ENCODE measurements at places on chromosomes 7 and 10.

GRCh38 chr7:95899919-95900513 is 127.7 kb downstream of the DYNC1I1 start:
- H3K27ac ChIP-seq = no peak overlapping the region
- no peak for DNase-seq
- no peaks in the 10 kb centered on the region for H3K27me3 ChIP-seq
- H3K36me3 ChIP-seq = no peaks in the 10 kb centered on the region
- H3K4me1 ChIP-seq = no peaks in the 10 kb centered on the region

DNA sequence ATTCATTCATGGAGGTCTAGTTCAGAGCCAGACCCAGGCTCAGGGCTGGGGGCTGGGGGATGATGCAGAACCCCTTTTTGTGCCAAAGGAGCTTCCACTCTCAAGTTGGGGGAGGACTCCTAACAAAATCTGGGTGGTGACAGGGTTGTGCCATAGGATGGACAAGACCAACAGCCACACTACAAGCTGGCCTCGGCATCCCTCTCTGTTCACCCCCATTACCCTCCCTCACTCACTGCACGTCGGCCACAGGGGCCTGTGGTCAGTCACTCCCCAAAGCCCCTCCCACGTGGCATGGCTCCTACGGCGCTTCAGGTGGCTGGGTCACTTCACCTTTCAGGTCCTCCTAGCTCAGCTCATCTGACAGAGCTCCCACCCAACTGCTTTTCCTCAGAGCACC is 348.7 kb upstream of the ZMIZ1 start:
- H3K27ac ChIP-seq = no peak overlapping the region
- DNase-seq = no peak
- H3K4me1 ChIP-seq = no peaks in the 10 kb centered on the region
- no peaks in the 10 kb centered on the region for H3K36me3 ChIP-seq

DNA sequence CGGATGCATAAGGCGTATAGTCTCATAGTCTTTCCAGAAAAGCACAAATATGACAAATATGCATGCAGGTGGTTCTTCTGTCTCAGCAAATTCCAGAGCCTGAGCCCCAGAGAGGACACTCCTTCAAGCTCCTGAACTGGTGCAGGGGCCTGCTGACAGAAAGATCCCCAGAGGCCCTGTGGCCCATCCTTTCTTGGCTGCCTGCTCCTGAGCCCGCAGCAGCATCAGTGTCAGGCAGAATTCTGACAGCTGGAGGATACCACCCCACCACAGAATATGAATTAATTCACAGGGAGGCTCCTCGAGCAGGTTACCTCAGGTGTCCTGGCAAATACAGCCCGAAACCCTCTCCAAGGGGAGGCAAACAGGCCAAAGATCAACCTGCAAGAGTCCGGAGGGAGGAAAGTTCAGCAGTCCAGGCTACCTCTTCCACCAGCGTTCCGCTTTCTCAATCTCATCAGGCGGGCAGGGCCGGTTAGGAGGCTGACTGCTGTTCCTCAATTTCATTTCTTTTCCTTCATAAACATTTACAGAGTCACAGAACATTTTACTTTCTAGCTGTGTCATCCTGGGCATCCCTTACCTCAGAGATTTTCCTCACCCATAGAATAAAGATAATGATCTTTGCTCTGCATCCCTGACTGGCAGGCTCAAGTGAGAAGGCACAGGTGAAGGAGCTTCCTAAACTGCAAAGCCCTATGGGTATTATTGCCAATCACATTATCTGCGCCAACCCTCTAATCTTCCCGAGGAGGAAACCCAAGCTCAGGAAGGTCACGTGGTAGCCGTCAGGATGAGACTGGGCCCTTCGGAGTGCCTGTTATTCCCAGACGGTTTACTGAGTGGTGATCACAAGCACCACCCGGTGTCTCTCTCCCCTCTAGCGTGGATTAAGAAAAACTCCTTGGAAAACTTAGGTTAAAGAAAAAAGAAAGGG is 1.4 kb downstream of the DNAJB12 start:
- peaks cover 11% of the 10 kb centered on the region for H3K36me3 ChIP-seq
- H3K27me3 ChIP-seq = no peaks in the 10 kb centered on the region
- peaks cover 17% of the 10 kb centered on the region for H3K4me1 ChIP-seq
- no peak for DNase-seq
- H3K4me3 ChIP-seq = peak overlapping the region; percentile 68

DNA sequence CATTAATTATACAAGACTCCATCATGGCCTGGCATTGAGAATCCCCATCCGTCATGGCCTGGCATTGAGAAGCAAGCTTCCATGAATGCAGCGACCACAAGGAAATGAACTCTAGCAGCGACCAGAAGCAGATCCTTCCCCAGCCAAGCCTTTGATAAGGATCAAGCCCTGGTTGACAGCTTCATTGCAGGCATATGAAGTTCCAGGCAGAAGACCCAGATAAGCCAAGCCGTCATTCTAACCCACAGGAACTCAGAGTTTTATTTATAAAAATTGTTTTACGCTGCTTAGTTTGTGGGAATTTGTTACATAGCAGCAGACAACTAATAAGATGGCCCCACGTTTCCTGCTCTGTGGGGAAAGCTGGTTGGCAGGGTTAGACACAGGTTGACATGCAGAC is 642.3 kb downstream of the GATA3 start:
- no peaks in the 10 kb centered on the region for H3K27me3 ChIP-seq
- no peak for DNase-seq
- no peaks in the 10 kb centered on the region for H3K36me3 ChIP-seq
- H3K27ac ChIP-seq = no peak overlapping the region

DNA sequence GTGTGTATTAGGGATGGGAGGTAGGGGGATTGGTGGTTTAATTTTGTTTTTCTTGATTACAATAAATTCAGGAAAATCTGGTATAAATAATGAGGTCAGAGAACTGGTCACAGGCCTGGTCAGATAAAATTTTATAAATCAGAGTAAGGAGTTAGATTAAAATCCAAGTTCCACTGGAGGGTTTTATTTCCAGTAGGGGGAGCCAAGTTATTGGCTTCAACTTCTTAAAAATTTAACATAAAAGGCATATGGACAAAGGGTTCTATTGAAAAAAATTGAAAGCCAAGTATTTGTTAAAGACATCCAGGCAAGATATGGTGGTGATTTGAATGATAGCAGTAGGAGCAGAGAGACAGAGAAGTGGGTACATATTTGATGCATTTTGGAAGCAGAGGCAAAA is 763.3 kb downstream of the SORCS1 start:
- no peaks in the 10 kb centered on the region for H3K4me1 ChIP-seq
- H3K4me3 ChIP-seq = no peak overlapping the region
- no peaks in the 10 kb centered on the region for H3K27me3 ChIP-seq

- no peak overlapping the region for H3K4me3 ChIP-seq
- H3K27ac ChIP-seq = no peak overlapping the region
- H3K4me1 ChIP-seq = no peaks in the 10 kb centered on the region
- DNase-seq = no peak
- H3K36me3 ChIP-seq = no peaks in the 10 kb centered on the region
Observed at GRCh38 chr7:31398815-31399214, 58.3 kb upstream of the NEUROD6 start.

GRCh38 chr7:134372858-134373257 is 56.1 kb upstream of the SLC35B4 start:
- no peak for DNase-seq
- peaks cover 2% of the 10 kb centered on the region for H3K27me3 ChIP-seq
- H3K36me3 ChIP-seq = no peaks in the 10 kb centered on the region
- H3K4me1 ChIP-seq = no peaks in the 10 kb centered on the region
- no peak overlapping the region for H3K4me3 ChIP-seq

GRCh38 chr7:158274996-158275395 is 312.6 kb downstream of the PTPRN2 start:
- no peaks in the 10 kb centered on the region for H3K36me3 ChIP-seq
- DNase-seq = no peak
- no peaks in the 10 kb centered on the region for H3K4me1 ChIP-seq
- no peak overlapping the region for H3K27ac ChIP-seq

- no peak overlapping the region for H3K27ac ChIP-seq
- no peaks in the 10 kb centered on the region for H3K27me3 ChIP-seq
- no peak for DNase-seq
- H3K36me3 ChIP-seq = peaks cover 50% of the 10 kb centered on the region
- no peak overlapping the region for H3K4me3 ChIP-seq
- H3K4me1 ChIP-seq = no peaks in the 10 kb centered on the region
Observed at GRCh38 chr7:139582671-139583155, 59.2 kb downstream of the CLEC2L start.

Measured in effector memory CD4-positive, alpha-beta T cell (primary cell).